AG09309 (cell line): ENCODE measurements at places on chromosomes 3 and 15.

DNA sequence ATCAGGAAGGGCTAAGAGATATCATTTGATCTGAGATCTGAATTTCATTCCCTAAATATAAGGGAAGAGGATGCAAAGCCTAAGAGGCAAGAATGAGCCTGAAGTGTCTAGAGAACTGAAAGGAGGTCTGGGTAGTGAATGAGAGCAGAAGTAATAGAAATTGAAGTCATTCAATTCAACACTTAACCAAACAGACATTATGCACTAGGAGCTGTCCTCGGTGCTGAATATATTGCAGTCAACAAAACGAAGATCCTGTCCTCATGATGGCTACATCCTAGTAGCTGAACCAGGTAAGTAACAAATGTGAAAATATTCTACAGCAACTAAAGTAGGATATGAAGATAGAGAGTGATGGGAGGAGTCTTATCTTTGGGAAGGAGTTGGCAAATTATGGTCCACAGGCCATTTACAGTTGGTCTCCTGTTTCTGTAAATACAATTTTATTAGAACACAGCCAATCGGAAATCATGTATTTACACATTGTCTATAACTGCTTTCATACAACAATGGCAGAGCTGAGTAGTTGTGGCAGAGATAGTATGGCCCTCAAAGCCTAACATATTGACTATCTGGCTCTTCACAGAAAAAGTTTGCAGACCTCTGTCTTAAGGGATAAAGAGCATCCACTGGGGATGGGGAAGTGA, 192.9 kb upstream of the CADPS start:
- no peak for DNase-seq

DNA sequence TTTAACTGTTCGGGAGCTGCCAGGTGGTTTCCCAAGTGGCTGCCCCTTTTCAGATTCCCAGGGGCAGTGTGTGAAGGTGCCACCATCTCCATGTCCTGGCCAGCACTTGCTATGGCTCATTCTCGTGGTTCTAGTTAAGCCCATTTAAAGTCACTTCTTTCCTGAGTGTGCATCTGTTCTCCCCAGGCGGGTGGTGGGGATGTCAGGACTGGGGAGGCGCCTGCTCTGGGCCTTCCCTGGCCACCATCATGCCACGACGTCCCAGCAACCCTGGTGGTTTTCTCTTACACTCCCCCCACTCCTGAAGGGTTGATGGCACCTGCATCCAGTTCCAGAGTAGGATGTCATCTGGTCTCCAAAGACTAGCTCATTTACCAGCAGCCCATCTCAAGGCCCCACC, 56.8 kb upstream of the TAMM41 start:
- no peak for DNase-seq

- DNase-seq: no peak
Observed at GRCh38 chr3:126493739-126494138, 18.0 kb upstream of the ZXDC start.

DNA sequence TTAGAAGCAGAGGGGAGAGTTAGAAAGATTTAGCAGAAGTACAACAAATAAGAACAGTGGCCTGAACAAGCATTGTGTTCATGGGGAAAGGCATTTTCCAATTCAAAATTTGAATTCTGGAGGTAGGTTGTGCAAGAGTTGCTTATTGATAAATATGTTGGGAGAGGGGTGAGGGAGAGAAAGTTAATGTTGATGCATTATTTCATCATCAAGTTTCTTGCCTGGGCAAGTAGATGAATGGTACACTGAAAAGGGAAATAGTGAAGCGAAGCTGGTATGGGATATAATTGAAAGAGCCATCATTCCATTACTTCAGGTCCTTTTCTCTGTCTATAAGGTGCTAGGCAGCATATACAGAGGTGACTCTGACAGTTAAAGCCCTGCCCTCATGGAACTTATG, 288.9 kb upstream of the GBE1 start:
- DNase-seq: no peak

GRCh38 chr3:156983559-156983958, 157.4 kb downstream of the LEKR1 start:
- no peak for DNase-seq

DNA sequence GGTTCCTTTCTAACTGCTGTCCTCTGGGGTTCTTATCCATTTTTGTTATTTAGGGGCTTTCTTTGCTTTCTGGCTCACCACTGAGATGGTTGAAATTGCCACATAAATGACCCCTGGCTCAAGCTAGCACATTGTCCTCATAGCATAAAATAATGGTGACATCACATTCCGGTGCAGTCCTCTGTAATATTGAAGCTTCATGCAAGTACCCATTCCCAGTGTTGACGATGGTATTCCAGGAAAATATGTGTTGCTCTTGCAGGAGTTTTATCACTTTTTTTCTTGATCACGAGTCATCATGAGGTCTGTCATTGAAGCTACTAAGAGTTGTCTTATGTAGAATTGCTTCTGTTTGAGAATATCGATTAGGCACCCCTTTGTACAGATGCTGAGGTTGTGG, 56.1 kb downstream of the CRTC3 start:
- peak; percentile 33 for DNase-seq

- DNase-seq: no peak
Observed at GRCh38 chr3:197331131-197331530, 32.7 kb upstream of the DLG1 start.

GRCh38 chr15:58340176-58340575, 91.6 kb upstream of the LIPC start:
- DNase-seq: peak; percentile 28

DNA sequence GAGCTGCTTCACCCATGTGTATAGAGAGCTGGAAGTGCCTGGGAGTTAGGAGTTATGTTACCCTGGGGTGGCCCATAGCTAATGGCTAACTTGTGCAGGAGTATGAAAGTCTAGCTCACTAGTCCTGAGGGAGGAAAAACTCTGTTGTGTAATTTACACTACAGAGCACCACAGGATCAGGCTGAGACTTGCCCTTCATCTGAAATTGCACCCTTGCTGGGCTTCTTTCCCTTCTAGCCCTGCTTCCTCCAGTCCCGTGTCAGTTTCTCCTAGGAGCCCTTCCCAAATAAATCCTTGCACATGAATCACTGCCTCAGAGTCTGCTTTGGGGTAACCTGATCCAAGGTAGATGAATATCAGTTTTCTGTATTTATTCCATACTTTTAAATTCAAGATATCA, 40.0 kb downstream of the CTXND1 start:
- DNase-seq: no peak

DNA sequence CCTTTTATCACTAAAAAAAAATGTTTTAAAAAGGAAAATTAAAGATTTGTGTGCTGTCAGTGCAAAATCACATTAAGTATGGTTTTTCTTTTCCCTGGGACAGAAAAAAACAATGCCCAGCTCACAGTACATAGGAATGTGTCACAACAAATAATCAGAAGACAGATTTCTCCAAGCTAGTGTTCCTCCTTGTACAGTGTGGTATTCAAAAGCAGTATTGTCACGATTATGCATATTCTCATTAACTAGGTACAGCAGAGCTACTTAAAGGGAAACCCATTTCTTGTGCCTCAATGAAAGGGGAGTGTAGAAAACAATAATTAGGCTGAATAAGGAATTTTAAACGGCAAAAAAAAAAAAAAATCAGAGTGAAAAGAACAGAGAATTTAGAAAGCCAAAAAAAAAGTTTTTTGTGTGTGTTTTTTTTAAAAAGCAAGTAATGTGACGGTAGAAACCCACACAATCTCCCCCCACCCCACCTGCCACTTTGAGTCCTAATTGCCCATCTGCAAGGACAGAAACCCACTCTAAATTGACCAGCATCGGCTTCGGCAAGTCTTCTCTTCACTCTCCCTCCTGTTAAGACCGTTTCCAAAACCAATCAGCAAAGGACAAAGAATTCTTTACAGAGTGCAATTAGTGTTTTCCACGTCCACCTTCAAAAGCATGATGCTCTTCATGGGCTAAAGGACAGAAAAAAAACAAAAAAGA, 41.0 kb downstream of the EIF4E3 start:
- DNase-seq: no peak

DNA sequence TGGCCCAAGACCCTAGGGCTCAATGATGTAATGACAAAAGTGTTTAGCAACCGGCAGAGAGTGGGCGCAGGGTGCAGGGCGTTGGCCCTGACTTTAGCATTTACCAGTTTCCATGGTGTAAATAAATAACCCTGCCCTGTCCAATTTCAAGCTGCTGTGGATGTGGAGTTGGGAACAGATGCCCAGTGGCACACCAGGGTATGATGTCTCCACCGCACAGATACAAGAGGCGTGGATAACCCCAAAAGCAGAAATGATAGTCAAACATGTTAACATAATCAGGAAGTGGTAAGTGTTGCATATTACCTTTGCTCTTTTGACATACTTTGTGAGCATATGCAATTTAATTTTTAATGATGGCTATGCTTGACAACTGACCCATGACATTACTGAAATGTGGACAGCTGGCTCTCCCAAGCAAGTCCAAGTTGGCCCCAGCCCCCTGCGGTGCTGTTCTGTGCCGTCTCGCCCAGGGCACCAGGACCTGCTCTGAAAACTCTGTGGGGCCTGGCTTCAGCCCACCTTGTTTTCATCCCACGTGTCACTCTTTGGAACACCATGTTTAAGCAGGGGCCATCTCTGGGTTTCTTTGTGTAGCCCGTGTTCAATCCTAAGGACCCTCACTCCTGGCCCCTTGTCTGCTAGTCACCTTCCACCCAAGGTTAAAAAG, 10.8 kb upstream of the ANPEP start:
- DNase-seq: no peak

- DNase-seq: no peak
Observed at GRCh38 chr3:48974076-48974864, 15.8 kb upstream of the P4HTM start.

GRCh38 chr15:78880813-78881212, 8.1 kb downstream of the MORF4L1 start:
- DNase-seq: no peak

- no peak for DNase-seq
Observed at GRCh38 chr3:9183011-9183410, 66.4 kb downstream of the SRGAP3 start.

GRCh38 chr15:35308802-35309201, 223.7 kb upstream of the NANOGP8 start:
- peak; percentile 94 for DNase-seq
